Activated CD8-positive, alpha-beta T cell treated with anti-CD3 and anti-CD28 coated beads, Interleukin-2, amount 10 ng/mL, durations not matched to agents 7 days and 5 days (primary cell): ENCODE measurements at places on chromosomes 11 and 22. TPM values are rescaled to one million over a fixed set of nuclear protein-coding genes. Genes with fewer than 3 reads are reported as not detected.

The CNTF gene
- total RNA-seq, result 4.2 TPM

The PATE2 gene
- not detected for total RNA-seq

The SPECC1L gene
- total RNA-seq, result 57.6 TPM

The VSIG2 gene
- not detected for total RNA-seq

The MYO18B gene
- 1.2 TPM for total RNA-seq

The CRYBB2 gene
- total RNA-seq, result not detected

The PRR33 gene
- total RNA-seq, result 0.08 TPM

DNA sequence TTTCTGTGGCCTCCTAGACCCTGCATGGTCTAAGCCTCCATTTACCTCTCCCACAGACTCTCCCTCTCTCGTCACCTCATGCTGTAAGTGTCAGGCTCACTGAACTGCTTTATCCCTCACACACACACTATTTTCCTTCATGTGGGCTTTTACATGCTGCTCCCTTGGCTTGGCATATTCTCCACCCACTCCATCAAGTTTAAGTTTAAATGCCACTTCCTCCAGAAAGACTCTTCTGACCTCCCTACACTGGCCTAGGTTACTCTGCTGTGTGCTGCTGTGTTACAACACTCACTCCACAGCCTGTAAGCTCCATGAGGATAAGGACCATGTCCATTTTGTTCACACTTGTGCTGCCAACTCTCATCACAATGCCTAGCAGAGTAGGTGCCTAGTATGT lies 2.5 kb downstream of the DCHS1 start:
- no peak for DNase-seq

- DNase-seq, result no peak
These were observed 585.3 kb downstream of the INSC start for GRCh38 chr11:15699978-15700377.

DNA sequence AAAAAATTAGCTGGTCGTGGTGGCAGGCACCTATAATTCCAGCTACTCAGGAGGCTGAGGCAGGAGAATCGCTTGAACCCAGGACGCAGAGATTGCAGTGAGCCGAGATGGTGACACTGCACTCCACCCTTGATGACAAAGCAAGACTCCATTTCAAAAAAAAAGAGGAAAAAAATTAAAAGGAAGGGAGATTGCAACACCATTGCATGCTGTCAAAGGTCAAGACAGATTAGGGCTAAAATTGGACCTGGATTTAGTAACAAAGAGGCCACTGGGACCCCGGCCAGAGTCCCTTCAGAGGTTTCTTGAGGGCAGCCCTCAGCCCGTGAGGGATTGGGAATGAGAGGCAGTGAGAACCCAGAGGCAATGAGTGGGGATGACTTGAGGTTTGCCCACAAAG lies 8.2 kb upstream of the MAFF start:
- DNase-seq, result no peak

GRCh38 chr11:3103076-3103475 lies 45.9 kb upstream of the CARS1 start:
- no peak for DNase-seq

- no peak for DNase-seq
These were observed 46.5 kb downstream of the SLC5A12 start for GRCh38 chr11:26675233-26675928.

GRCh38 chr22:26354707-26355106 lies 74.4 kb upstream of the ASPHD2 start:
- no peak for DNase-seq

DNA sequence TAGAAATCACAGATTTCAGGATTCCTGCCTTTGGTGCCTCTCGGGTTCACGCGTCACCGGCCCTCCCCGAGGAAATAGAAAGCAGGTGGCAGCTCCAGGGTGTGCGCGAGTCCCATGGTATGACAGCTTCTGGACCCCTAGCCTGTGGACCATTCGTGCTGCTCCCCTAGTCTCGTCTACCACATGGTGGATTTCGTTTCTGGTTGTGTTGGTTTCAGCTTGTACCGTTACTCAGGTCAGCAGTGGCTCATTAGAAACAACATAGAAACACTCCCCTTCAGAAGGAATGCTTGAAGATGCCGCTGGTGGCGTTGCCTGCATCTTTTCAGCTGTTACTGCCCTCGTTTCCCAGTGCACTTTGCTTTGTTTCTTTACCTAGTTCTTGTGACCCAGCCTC lies 700 bp downstream of the TTC17 start:
- DNase-seq, result peak; percentile 56

DNA sequence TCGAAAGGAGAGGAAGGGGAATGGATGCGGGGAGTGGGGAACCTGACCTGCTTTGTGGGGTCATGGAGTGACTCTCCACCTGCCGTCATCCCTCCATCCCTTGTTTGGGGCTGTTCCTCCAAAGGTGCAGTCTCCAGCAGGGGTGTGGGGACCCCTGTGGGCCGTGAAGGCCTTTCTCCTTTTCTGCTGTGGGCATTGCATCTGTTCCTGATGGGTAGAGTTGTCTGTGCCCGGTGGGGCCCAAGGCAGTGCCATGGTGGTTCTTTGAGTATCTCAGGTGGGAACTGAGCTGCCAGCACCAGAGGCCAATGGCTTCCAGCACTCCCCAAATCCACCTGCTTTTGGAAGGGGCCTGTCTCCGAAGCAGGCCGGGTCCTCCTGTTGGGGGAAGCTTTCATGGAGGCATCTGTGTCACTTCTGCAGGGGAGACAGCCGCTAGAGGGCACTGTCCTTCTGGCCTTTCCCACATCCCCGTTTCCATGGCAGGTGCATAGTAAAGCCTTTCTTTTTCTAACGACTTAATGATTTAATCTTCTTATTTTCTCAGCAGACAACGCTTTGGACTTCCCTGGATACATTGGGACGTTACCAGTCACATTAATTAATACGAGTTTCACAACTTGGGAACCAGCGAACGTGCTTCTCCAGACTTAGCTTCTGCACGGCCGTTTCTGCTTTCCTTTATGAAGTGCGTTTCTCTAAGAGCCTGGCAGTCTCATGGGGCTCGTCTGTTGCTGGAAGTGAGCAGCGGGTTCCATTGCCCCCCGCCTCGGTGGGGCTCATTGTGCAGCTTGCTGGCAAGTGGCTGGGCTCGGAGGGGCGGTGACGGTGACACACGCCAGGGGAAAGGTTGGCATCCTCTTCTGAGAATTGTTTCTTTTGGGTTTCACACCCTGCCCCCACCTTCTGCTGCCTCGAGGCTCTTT lies 57.1 kb downstream of the PARVB start:
- DNase-seq, result peak; percentile 81

DNA sequence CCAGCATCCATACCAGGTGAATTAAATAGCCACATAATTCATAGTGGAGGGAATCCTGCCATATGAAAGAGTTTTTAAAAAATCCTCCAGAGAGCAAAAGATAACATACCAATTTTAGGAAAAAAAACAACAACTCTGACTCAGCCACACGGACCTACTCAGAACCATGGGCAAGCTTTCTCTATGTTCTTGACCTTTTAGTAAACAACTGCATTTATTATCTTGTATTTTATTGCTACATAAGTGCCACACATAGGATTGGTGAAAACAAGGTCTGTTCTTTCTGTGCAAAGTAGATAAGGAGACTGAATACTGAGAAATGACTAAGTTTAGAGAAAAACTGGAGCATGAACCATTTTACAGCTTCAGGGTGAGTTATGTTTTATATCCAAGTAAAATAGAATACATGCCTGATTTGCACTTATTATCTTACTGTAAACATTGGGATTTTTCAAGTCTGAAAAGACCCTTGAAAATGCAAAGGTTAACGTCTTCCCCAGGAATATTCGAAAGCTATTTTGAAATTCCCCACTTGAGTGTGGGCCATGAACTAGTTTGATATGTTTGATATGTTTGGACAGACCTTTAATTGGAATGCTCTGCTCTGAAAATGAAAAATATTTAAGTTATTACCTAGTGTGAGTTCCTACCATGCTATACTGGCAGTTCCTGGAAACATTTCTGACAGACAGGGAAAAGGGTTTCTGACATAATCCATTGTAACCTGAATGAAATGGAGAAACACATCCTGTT lies 89.5 kb upstream of the DDI1 start:
- no peak for DNase-seq

GRCh38 chr11:62439785-62440602 lies 21.2 kb downstream of the SCGB1A1 start:
- DNase-seq, result no peak

DNA sequence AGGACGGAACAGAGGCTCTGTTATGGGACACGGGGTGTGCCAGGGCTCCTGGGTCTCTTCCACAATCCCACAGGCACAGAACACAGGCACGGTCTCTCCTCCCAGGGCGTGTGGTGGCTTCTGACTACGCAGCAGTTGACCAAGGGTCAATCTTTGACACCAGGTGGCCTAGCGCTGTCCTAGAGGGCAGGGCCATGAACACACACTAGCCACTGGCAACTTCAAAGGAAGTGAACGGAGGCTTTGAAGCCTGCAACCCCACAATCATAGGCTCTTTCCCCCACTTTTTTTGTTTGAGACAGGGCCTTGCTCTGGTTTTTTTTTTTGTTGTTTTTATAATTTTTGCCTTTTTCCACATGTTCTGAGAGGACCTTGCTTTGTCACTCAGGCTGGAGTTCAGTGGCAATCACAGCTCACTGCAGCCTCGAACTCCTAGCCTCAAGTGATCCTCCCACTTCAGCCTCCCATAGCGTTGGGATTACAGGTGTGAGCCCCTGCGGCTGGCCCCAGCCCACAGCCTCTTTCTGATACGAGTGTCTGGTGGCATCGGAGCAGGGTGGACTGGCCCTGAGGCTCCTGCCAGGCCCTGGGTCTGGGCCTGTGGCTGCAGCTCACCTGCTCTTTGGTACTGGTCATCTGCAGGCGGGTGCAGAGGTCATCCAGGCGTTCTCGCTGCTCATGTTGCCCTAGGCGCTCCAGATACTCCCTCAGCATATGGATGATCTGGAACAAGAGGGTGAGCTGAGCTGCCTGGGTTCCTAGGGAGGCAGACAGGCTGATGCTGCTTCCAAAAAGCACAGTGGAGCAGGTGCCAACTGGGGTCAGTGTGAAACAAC lies 9.1 kb downstream of the GALR3 start:
- DNase-seq, result no peak

DNA sequence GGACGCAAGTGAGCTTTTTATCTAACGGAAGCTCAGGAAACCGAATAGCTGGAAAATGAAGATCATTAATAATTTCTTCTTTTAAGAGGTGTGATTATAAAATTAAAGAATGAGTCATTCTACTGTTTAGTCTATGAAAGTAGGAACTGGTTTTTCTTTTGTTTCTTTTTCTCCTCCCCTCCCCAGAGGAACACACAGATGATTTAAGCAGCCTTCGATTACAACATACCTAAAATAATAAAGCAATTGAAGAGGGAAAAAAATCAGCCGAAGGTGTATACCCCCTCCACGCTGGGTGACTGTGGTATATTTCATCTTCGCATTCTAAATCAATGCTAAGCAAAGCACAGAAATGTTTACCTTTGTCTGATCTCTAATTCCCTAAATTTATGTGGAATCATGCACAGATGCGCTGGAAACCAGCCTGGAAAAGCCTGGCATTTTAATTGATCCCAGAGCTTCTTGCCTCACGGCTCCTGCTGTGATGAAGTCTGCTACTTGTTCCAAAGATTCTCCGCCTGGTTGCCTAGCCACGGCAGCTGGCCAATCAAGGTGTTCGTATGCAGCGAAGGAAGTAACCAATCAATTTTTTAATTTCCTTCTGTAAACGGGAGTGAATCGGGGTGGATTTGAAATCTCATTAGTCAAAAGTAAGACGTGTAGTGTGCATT lies 133.9 kb downstream of the FANCF start:
- no peak for DNase-seq

DNA sequence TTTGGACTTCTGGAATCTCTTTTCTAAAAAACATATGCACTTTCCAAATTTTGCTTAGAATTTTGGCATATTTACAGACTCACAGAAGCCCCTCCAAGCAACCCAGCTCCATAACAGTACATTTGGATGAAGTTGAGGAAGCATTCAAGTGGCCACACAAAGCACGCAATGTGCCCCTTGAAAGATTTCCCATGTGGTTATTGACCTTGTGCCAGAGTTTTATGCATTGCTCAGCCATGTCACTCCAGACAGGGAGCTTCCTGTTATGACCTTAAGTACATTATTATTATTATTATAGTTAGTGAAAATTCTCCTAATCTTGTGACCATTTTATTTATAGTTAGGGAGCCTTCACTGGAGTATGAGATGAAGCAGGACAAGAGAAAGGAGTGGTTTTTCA lies 35.0 kb upstream of the BDNF start:
- no peak for DNase-seq

- no peak for DNase-seq
These were observed 575.9 kb upstream of the ANO3 start for GRCh38 chr11:25755918-25756584.

- DNase-seq, result no peak
These were observed 15.2 kb downstream of the MB start for GRCh38 chr22:35601743-35602615.

DNA sequence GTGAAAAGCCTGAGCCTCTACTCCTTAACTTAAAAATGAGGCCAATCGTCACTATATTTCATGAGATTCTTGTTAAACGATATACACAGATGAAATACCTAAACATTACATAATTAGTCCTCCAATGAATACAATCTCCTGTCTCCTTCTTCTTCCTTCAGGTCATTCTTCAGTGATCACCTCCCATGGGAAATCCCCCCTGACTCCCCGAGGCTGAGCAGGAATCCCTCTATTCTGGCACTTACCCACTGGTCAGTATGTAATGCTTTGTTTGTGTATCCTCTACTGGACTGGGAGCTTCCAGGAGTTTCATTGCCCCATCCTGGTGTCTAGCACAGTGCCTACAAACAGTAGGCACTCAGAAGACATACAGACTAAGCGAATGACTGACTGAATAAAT lies 52.3 kb downstream of the RAB38 start:
- no peak for DNase-seq

GRCh38 chr11:11537372-11537771 lies 84.4 kb downstream of the GALNT18 start:
- no peak for DNase-seq
